Epithelial cell of esophagus (primary cell): ENCODE measurements at places on chromosomes 7 and 10.

DNA sequence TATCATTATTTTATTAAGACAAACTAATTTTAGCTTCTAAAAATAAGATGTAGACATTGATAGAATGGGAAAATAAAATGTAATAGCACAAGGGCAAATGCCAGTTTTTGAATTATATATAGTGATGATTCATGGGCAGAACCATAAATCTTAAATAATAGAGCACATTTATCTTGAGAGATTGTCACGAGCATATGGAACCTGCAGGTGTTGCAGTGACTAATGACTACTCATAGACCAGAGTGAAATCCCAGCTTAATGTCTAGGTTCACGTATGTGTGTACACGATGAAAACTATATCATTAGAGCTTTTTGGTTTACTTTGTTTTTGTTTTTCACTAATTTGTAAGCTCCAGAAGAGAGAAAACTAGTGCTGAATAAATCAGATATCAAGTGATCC, 150.2 kb upstream of the CACNA2D1 start:
- peak; percentile 70 for DNase-seq

DNA sequence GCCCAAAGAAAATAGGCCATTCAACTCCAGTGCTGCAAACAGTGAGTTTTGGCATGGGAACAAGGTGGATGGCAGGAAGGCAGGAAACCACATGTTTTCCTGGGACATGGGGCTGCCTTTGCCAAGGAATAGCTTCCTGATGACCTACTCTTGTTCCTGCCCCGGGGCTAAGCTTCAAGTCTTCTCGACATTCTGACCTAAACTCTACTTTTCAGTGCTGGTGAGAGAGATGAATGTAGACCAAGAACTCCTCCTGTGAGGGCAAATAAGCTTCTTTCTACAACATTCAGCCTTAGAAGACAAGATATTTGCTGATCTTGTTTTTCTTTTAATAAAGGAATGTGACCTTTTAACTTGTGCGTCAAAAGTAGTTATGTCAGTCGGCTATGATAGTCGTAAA, 199.0 kb downstream of the GPR37 start:
- DNase-seq, result peak; percentile 83

DNA sequence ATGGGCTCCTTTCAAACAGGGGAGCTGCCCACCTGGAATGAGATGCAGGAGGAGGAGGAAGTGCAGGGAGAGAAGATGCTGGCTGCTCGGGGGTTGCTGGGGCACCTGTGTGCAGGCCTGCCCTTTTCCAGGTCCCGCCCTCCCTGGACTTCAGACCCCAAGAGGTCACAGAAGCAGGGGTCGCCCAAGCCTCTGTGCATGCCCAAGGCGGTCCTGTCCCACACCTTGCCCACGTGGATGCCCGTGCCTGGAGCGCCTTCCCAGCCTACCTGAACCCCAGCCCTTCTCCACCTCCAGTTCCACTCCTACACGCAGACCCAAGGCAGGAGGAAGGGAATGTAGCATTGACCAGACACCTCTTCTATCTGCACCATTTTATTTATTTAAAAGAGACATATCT, 71.3 kb downstream of the SH3PXD2A start:
- no peak for DNase-seq

DNA sequence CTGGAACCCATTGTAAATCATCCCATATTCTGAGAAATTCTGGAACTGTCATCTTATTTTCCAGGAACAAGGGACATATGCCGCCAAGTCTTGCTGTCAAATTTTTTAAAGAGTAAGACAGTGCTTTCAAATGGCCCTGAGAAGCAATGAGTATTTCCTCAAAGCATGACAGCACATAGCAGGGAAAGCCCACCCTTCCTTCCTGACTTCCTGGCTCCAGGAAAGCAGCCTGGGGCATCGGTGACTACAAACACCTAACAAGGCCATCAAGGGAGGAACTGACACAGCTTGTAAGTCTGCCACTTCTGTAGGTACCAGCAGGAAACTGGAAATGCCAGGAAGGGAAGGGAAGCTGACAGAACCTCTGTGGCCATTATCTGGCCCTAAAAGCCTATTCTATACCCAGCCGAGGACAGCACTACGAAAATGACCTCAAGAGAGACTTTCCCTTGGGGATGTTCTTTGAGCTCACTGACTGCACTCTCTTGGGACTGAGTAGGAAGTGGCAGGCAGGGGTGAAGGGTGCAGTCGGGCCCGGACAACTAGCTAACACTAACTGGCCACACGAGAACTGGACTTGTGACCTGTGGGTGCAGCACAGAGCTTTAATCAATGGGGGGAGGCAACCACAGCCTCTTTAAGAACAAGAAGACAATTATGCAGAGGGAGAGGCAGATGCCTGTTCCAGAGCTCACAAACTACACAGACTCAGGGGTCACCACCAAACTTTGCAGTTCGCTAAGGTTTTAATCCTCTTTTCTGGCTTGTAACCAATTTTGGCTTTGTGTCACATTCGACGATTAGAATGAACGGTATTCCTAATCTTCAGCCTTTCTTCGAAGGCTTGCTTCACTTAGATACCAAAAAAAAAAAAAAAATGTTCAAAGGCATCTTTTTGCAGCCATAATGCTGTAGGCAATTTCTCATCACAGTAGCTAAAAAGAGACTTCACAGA, 52.0 kb downstream of the GRB10 start:
- peak; percentile 15 for DNase-seq

DNA sequence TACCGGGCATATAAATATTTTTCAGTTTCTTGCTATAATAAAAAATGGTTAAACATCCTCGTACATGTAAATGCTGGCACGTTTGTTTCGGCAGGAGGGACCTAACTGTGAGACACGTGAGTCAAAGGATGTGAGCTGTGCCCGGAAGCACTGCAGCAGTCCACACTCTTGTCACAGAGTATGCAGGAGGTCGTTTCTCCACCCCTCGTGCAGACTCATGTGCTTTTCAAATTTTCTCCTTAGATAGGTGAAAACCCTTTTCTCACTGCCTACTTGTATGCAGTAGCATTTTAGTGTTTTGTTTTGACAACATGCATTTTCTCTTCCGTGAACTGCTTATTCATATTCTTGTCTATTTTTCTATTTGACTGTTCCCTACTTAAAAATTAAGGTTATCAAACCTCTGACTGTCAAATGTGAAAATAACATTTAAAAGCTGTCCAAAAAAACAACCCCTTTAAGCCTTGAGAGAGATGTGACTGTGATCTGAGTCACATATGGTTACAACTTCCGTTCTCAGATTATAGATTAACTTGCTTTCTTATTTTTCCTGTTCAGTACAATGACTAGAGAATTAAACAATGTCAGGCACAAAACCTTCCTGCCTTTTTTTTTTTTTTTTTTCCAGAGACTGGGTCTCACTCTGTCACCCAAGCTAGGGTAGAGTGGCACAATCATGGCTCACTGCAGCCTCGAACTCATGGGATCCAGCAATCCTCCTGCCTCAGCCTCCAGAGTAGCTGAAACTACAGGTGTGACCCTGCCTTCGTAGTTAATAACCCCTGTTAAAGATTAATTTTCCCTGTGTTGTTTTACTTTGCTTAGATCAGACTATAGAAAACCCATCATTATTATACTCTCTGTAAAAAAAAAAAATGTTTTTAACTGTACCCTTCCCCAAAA, 45.1 kb downstream of the DPY19L1 start:
- peak; percentile 38 for DNase-seq

DNA sequence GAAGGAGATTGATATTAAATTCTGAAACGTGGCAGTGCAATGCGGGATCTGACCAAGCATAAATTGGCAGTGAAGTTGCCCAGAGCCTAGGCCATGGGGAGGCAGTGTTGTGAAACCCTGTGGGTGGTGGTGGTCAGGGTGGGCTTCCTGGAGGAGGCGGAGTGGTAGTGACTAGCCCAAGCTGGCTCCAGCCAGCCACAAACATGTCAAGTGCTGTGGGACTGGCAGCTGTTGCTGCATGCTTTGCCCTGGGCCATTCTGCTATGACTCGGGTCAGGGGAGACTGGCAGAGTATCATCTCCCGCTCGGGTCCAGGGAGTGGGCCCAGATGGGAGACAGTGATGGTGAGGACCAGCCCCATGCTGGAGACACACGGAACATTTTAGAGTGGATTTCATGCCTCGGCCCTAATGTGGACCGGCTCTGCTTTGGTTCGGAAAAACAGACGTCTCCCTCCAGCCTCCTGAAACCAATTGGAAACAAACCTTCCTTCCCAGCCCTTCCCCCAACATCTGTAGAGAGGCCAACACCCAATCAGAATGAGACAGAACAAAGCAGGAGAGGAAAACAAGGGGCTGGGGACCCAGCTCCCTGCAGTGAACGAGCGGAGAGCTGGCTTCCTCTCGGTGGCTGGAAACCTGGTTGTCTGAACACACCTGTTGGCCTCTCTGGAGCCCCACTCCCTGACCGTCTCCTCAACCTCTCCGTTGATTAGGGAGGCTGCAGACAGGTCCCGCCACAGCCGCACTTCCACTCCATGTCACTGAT, 58.2 kb downstream of the TMEM270 start:
- no peak for DNase-seq

- peak; percentile 49 for DNase-seq
These were observed 24.0 kb upstream of the PCGF5 start for GRCh38 chr10:91196268-91197048.
